ENCODE measurements at places on chromosomes 3 and 15.

GRCh38 chr3:142735462-142735861, 11.6 kb downstream of the TRPC1 start:
- DNase-seq: no peak

- DNase-seq: no peak
These were observed 523.7 kb upstream of the TGFBR2 start for GRCh38 chr3:30082652-30083051.

GRCh38 chr3:22977650-22978289, 225.4 kb upstream of the UBE2E2 start:
- DNase-seq: no peak

DNA sequence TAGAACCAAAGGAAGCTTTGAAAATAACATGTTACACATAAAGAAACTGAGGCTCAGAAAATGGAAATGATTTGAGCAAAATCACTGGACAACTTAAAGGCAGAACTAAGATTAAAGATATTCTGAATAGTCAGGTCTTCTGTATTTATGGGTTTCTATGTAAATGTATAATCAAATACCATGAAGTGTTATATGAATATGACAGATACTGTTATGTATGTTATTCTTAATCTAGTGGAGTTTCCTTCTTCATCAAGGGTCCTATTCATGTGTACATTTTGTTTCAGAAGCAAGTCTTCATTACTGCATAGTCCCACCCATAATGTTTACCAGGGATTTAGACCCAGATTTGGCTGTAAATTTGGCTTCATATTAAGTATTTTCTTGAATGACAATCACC, 470.9 kb upstream of the TPRG1 start:
- no peak for DNase-seq

- no peak for DNase-seq
These were observed 4.1 kb upstream of the AMOTL2 start for GRCh38 chr3:134378384-134378783.

DNA sequence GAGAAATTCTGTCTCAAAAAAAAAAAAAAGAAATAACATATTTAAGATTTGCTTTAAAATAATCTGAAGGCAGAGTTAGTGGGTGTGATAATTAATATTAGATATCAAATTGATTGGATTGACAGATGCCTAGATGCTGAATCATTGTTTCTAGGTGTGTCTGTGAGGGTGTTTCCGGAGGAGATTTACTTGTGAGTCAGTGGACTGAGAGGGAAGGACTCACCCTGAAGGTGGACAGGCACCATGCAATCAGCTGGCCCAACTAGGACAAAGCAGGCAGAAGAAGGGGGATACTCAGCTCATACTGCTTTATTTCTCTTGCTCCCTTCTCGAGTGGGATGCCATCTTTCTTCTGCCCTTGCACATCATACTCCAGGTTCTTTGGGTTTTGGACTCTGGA, 16.7 kb upstream of the RPL24 start:
- DNase-seq: no peak

DNA sequence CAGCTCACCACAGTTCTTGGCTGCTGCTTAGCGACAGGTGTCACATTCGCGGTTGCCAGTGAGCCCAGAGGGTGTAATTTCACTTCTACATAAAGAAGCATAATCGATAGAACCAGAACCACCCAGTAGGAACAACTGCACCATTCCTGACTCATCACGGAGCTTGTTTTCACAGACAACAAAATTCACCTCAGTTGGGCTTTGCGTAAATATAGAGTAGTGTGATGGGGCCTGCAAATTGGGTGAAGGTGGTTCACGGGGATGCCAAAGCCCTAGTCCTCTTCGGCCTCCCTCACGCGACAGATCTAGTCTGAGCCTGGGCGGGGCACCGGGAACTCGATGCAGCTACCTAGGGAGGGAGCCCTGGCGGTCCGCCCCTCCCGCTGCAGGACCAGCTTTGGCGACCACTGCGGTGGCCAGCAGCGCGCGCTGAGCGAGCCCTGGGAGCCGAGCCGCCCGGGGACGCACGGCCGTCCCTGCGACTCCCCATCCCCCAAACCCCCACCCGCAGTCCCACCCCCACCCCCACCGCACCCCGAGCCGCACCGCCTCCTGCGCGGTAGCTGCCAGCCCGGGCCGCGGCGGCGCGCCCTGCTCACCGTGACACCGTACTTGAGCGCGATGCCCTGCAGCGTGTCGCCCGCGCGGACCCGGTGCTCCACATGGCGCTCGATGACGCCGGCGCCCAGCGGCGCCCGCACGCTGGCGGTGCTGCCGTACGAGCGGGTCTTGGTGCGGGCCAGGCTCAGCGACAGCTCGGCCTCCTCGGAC, 519 bp downstream of the LYSMD2 start:
- DNase-seq: peak; percentile 60
